Fibroblast of pulmonary artery (primary cell): ENCODE measurements at places on chromosomes 4 and X.

- no peak for DNase-seq
Observed at GRCh38 chr4:4269331-4269731, 20.6 kb downstream of the LYAR start.

DNA sequence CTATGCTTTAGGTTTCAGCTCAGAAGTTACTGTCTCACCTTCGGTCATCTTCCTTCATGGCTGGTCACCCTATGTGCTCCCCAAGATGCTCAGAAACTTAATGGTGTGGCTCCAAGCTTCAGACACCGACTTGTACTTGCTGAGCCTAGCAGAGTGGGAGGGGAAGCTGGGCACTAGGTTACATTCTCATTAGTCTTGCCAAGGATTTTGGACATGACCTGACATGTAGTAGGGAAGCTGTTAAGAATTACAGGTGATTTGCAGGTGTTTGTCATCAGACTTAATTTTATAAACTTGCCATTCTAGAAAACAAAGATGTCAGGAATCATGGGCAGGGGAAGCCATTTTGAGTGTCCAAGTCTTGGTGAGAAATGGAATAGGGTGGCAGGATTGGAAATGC lies 72.4 kb downstream of the CCNG2 start:
- no peak for DNase-seq

DNA sequence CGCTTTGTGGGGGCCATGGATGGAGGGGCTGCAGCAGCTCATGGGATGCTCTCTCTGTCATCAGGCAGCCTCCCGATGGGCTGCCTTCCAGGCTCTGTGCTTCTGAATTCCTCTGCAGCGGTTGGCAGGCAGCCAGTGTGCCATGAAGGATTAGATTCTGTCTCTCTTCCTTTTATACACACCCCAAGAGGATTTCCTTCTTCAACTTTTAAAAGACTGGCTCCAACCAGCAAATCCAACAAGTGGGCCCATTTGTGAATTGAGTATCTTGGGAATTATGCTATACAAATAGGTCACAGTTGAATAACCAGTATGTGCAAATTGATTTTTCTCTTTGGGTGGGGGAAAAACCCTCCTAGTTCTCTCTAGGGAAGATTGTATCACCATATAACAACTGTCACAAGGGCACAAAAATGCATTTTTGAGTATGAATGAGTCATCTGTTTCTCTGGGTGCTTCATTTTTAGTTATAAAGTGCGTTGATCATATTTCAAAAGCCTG lies 96.8 kb upstream of the FAT1 start:
- DNase-seq, result peak; percentile 77

- peak; percentile 35 for DNase-seq
Observed at GRCh38 chrX:154370300-154371016, 4.0 kb downstream of the FLNA start.

DNA sequence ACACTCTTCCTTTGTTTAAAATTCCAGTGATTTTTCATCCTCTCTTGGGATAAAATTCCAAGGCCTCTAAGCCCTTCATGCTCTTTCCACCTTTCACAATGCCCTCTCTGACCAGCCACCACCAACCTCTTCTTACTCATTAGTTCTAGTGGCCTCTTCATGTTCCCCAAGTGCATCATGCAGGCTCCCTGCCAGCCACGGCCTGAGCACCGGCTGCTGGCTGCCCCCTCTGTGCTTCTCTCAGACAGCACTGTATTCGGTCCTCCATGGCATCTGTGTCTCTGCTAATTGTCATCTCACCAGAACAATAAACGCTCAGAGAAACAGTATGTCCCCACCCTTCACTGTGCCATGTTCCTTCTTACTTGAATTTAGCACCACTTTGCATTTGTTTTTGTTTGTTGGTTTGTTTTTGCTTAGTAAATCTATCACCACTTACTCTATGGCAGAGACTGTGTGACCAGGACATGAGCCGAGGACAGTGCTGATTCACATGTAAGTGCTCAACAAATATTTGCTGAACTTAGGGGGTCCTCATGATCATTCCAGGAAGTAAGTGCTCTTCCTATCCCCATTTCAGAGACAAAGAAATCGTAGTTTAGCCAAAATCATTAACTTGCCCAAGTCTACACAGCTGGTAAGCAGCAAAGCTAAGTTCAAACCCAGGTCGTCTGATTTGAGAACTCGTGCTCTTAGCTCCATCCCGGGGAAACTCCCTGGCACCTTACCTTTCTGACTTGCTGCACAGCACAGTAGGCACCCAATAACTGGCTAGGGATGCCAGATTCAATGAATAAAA lies 77.1 kb upstream of the UCP1 start:
- DNase-seq, result no peak

GRCh38 chr4:14125375-14126129 lies 498.0 kb upstream of the BOD1L1 start:
- no peak for DNase-seq

DNA sequence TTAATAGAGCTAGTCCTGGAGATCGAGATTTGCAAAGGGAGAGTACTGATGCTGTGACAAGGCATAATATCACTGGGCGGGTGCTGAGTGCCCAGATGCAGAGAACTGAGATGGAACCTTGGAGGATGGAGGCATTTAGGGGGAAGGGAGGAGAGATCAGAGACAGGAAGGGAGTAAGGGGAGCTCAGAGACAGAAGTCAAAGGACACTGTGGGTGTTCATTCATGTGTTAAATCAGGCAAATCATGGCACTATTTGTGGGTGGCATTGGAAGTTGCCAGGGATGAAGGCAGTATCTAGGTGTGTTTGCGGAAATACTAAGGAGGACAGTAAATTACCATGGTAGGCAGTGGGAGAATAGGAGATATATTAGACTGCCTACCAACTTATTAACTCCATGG lies 135.0 kb downstream of the RBM46 start:
- no peak for DNase-seq

- no peak for DNase-seq
Observed at GRCh38 chrX:132918523-132918922, 39.9 kb downstream of the HS6ST2 start.

DNA sequence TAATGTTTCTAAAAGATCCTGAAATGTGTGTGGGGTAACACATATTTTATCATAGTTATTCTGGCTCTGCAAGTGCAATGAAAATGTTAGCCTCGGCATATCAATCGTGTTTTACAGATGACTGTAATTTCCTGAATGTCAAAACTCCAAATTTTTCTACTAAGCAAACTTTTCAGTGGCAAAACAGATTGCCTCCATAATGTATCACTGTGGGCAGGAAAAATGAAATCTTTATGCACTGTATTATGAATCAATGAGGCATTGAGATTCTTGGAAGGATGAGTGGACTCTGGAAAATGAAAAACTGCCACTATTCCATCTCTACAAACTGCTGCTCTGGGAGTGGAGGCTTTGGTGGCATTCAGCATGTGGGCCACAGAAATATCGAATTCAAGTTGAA lies 160.1 kb upstream of the MBNL3 start:
- DNase-seq, result peak; percentile 36

DNA sequence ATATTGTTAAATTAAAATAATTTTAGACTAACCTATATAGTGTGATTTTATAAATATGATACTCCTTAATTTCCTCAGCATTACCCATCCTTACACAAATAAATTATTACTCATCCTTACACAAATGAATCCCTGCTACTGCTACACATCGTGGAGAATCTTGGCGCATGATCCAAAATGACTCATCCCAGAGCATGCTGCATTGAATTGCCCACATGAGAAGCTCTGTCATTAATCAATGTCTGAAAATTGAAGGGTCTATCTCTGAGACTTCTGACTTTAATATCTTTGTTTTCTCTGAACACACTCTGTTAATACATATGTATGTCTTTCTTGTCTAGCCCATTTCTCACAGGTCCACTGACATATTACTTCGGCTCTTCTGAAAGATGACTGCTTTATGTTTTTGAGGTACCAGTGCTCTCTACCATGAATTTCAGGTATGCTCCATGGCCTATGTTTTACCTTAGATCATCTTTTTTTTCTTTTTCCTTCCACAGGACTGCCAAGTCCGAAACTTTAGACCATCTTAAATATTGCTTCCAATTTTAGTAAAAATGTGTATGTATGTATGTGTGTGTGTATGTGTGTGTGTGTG lies 15.7 kb upstream of the DUSP21 start:
- DNase-seq, result peak; percentile 70

DNA sequence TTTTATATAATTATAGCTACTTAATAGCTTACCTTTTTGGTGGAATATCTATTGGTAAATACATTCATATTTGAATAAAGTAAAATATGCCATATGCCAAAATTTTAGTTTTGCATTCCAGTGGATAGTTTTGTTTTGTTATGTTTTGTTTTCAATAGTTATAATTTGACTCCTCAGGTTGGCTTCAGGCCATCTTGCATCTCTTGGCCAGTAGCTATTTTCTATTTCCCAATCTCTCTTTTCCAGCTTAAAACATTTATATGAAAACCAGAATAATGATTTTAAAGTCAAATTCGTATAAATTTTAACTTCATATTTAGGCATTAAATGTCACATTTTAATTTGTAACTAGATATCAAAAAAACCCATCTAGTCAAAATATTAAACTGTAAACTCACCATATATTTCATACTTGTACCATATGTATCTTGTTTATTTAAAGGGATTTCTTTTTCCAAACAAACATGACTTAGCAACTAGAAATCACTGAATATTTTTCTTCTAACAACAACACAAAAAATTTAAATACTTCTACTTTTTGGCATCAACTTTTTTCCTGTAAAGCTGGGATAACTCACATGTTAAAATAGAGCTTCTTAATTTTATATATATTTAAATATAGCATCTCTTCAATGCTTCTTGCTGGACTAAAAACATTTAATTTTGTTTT lies 1209.6 kb downstream of the PCDH7 start:
- peak; percentile 24 for DNase-seq

DNA sequence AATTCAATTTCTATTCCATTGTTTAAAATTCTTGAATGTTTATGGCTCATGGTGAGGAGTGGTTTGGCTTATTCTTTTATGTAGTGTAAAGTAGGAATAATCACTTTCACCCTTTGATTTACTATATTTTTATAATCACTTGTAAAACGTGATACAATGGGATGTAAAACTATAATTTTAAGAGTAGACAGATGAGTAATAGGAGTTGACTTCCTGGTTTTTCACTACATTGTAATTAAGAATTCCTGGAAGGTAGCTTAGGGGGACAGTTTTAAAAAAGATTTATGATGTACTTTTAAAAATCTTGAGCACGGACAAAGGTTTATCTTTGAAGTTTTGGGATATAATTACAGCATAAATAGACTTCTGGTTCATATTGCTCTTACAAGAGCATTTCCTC lies 65.3 kb downstream of the PDGFC start:
- no peak for DNase-seq

DNA sequence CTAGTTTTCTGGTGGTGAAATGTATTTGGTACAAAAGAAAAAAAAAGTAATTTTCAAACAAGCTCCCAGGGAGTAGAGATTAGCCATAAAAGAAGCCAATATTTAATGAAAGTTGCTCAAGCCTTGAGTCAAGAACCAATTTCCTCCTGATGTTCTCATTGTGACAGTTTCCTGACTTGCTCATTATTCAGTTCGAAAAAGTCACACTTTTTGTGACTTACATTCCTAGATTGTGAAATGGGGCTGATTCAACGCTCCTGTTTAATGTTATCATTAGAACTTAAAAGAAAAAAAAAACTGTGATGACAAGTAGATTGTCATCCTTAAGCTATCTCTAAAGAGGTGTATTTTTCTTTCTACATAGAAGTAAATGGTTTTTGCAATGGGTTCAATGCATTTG lies 122.6 kb upstream of the BMPR1B start:
- peak; percentile 49 for DNase-seq

DNA sequence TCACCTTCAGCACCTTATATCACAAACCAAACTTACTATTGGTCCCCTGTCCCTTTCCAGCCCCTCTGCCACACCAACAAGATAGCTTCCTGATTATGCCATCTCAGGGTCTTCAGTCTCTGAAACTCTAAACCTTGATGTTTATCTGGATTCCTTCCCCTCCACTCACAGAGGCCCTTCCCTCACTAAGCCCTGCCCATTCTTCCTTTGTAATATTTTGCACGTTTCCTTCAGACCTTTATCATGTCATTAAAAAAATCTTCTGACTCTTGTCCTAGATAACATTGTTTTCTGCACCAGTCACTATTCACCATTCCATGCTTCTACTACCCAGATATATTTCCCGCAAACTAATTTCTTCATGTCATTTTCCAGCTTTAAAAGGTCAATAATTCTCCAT lies 17.7 kb upstream of the CEP135 start:
- no peak for DNase-seq

DNA sequence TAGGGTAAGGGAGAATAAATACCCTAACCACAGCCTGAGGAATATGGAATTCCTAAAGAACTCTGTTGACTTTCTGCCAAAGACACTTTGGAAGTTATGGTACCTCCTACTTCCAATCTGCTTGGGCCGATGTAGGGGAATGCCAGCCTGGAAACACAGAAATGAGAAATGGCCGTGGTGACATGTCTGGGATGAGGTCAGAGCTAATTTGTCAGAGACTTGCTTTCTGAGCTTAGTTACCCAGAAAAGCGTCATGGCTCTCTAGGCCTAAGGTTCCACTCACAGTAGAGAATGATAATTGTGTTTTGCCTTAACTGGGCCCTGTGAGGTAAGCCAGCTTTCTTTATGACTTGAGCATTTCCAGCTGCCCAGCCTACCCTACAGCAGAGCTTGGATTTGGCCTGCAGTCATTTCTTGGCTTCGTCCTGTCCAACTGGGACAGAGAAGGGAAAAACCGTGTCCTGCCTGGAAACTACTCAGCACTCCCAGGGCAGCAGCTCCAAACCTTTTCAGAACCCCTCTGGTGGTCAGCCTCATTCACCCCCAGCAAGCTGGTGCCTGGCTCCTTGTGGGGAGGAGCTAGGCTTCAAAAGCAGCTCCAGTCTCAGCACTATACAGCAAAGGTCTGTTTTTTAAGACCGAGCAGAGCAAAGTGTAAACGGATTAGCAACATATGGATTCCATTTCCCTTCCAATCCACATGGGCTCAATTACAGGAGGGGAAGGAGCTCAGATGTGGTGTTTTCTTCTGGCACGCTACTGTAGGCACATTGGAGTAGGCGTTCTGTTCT lies 92.3 kb downstream of the RLIM start:
- peak; percentile 58 for DNase-seq

DNA sequence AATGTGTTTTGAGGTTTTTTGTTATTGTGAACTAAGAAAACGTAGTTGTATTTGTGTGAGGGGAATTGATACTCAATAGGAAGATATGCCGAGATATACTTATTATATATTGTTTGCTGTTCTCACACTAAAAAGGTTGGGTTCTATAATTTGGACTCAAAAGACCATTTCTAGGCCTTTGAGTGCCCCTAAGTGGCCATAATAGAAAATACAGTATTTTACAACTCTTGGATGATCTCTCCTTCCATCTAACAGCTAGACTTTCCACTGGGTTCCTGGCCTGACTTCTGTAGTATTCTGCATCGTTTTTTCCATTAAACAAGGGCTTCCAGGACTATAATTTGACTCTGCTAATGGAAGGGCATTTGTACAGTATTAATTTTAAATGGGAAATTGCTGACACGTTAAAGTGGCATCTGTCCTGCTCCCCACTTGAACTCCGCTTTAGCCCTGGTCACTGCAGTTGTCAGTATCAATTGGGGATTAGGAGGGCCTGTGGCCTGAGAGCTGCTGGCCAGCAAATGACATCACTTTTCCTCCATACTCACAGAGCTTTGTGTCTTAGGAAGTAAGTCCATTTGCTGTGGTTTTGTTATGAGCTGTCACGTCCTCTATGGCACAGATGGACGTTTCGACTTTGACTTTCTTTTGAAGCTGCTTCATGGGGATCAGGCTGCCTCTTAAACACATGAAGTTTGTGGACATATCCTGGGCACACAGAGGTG lies 176.9 kb downstream of the SLIT2 start:
- DNase-seq, result peak; percentile 53
